ENCODE measurements at places on chromosomes 2 and 18.
A peak's percentile ranks its signal among the peaks of the same experiment; 100 is the strongest.

DNA sequence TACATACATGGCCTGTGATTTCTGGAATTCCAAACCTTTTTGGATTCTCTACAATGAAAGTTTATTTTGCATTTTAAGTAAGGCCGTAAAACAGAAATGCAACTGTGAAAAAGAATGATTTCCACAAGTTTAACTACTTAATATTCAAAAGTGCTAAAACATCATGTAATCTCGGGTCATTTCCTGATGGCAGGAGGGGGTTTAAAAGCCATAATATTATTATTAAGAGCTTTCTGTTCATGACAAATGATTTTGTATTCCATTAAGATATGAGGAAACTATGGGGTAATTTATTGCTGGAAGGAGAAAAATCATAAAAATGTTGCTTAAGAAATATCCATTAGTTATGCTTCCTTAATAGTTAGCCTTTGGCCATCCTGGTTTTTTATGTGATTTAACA, 65.7 kb downstream of the COL4A3 start:
- H3K4me3 ChIP-seq, result no peak overlapping the region
- no peaks in the 10 kb centered on the region for H3K27me3 ChIP-seq
- DNase-seq, result no peak
- H3K4me1 ChIP-seq, result peaks cover 3% of the 10 kb centered on the region
- no peaks in the 10 kb centered on the region for H3K36me3 ChIP-seq

- no peak overlapping the region for H3K4me3 ChIP-seq
- peaks cover 69% of the 10 kb centered on the region for H3K36me3 ChIP-seq
- H3K27ac ChIP-seq, result no peak overlapping the region
These were observed 17.5 kb downstream of the AFG3L2 start for GRCh38 chr18:12359515-12359927.

DNA sequence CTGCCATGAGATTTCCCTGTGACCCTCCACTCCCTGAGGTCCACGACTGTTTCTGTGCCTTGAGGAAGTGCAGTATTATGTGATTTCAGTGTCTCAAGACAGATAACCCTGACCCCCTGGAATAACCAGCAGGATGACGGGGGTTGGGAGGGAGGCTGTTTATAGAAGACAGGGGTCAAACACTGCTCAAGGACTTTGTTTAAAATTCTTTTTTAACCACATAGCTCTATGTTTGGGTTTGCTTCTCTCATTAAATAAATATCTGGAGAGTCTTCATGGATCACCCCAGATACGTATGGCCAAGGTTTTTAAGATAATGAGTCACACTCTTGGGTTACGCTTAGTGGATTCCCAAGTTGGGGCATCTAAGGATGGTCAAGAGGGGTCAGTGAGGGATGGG, 523.8 kb upstream of the TNP1 start:
- H3K4me3 ChIP-seq, result no peak overlapping the region
- DNase-seq, result no peak
- no peak overlapping the region for H3K27ac ChIP-seq
- H3K4me1 ChIP-seq, result peaks cover 5% of the 10 kb centered on the region
- H3K36me3 ChIP-seq, result no peaks in the 10 kb centered on the region
- H3K27me3 ChIP-seq, result no peaks in the 10 kb centered on the region

GRCh38 chr2:224142397-224143312, 103.6 kb upstream of the SERPINE2 start:
- no peaks in the 10 kb centered on the region for H3K27me3 ChIP-seq
- no peaks in the 10 kb centered on the region for H3K36me3 ChIP-seq
- no peaks in the 10 kb centered on the region for H3K4me1 ChIP-seq
- no peak overlapping the region for H3K27ac ChIP-seq
- H3K4me3 ChIP-seq, result no peak overlapping the region
- peak; percentile 54 for DNase-seq

GRCh38 chr2:20499387-20499786, 52.5 kb downstream of the RHOB start:
- H3K27ac ChIP-seq, result no peak overlapping the region
- no peaks in the 10 kb centered on the region for H3K36me3 ChIP-seq
- peaks cover 2% of the 10 kb centered on the region for H3K27me3 ChIP-seq

- H3K4me1 ChIP-seq, result peaks cover 13% of the 10 kb centered on the region
- H3K36me3 ChIP-seq, result peaks cover 44% of the 10 kb centered on the region
- no peaks in the 10 kb centered on the region for H3K27me3 ChIP-seq
- peak overlapping the region; percentile 89 for H3K4me3 ChIP-seq
- H3K27ac ChIP-seq, result peak overlapping the region; percentile 97
These were observed 606 bp downstream of the AGBL5 start for GRCh38 chr2:27051902-27052645.

DNA sequence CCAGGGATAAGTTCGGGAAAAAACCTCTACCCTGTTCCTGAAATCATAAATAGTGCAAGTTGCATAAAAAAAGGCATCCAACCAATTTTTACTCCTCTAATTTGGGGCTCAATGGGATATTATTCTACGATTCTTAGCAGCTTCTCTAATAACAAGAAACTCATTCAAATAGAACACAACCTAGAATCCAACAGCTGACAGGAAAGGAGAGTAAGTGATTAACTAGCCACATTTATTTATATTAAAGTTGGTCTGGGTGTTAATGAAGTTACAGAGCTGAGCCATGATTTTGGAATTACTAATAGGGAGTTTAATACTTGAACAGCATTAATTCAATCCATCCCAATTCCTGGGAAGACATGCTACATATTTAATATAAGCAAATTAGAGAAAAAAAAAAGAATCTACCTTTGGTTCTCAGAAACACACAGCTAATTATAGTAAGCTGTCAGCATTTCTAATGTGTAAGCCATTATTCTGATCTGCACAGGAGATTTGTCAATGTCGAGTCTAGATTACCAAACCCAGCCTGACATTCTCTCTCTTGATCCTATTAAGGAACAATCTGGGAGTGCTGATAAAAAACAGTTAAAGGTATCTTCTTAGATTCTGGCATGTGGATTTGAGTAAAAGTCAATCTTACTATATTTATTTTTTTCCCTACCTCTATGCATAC, 267.7 kb downstream of the NBAS start:
- no peak overlapping the region for H3K4me3 ChIP-seq
- H3K27ac ChIP-seq, result no peak overlapping the region
- DNase-seq, result no peak
- no peaks in the 10 kb centered on the region for H3K27me3 ChIP-seq
- no peaks in the 10 kb centered on the region for H3K4me1 ChIP-seq
- H3K36me3 ChIP-seq, result peaks cover 15% of the 10 kb centered on the region

DNA sequence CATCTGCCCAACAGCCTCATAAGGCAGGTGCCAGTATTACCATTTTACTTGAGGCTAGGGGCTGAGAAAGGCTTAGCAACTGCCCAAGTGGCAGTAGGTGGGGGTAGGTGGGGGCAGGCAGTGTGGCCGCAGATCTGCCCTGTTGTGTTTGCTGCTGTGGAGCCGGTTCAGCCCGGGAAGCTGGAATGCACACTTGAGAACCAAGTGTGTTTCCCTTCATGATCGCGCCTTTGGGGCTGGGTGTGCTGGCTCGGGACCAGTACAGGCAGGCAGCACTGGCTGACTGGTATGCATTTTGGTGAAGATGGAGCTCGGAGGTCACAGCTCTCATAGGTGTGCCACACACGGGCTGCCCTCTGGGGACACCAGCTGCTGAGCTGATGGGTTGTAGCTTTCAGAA, 85.1 kb downstream of the CABLES1 start:
- H3K27ac ChIP-seq, result no peak overlapping the region
- H3K27me3 ChIP-seq, result no peaks in the 10 kb centered on the region
- H3K36me3 ChIP-seq, result peaks cover 5% of the 10 kb centered on the region
- no peak overlapping the region for H3K4me3 ChIP-seq

DNA sequence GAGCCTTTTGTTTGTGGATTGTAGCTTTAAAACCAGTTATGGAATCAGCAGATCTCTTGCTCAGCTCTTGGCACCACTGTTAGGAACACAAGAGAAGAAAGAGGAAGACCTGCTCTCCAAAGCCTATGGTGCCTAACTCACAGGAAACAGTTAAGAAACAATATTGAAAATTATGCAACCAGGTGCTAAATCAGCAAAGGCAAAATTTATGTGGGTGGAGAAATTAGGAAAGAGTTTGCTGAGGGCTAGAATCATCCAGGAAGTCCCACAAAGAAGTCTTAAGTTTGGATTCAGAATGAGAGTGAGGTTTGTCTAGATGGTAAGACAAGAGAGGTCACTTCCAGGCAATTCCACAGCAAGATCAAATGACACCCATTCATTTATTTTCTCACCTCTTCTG, 49.4 kb downstream of the AOX1 start:
- H3K36me3 ChIP-seq, result no peaks in the 10 kb centered on the region
- no peak overlapping the region for H3K27ac ChIP-seq
- no peaks in the 10 kb centered on the region for H3K27me3 ChIP-seq
- no peak overlapping the region for H3K4me3 ChIP-seq
- peak; percentile 30 for DNase-seq

GRCh38 chr2:196290136-196290535, 118.8 kb upstream of the STK17B start:
- no peak overlapping the region for H3K4me3 ChIP-seq
- DNase-seq, result no peak
- H3K27me3 ChIP-seq, result no peaks in the 10 kb centered on the region
- H3K36me3 ChIP-seq, result peaks cover 8% of the 10 kb centered on the region
- H3K4me1 ChIP-seq, result peaks cover 8% of the 10 kb centered on the region

GRCh38 chr2:190470256-190470826, 62.2 kb downstream of the MFSD6 start:
- DNase-seq, result peak; percentile 19
- H3K27me3 ChIP-seq, result no peaks in the 10 kb centered on the region
- peaks cover 24% of the 10 kb centered on the region for H3K4me1 ChIP-seq
- peak overlapping the region; percentile 89 for H3K27ac ChIP-seq
- no peak overlapping the region for H3K4me3 ChIP-seq

DNA sequence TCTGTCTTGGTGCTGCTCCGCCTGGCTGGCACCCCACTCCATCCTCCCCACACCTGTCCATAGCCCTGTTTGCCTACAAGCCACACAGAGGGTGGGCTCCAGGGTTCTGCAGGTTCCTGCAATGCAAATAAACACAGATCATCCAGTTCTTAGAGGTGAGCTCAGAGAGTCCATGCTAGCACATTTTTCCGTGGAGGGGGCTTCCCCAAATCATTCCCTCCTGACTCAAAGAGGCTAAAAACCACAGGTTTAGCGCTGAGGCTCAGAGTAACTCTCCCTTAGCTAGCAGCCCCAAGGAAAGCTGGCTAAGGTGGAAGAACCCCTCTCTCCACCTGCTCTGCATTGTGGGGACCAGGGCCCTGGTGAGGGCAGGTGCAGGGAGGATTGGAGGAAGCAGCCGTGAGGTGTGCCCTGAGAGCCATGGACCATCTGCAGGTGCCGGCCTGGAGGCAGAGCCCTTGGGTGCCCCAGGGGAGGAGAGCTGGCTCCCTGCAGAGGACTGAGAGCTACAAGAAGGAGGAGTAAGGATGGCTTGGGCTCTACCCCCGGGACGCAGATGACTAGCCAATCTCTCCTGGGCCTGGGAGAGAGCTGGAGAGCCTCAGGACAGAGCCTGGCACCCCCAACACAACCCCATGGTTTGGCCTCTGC, 23.8 kb upstream of the TEX44 start:
- DNase-seq, result no peak
- H3K4me3 ChIP-seq, result no peak overlapping the region
- H3K27me3 ChIP-seq, result no peaks in the 10 kb centered on the region
- H3K4me1 ChIP-seq, result no peaks in the 10 kb centered on the region
- H3K27ac ChIP-seq, result no peak overlapping the region

DNA sequence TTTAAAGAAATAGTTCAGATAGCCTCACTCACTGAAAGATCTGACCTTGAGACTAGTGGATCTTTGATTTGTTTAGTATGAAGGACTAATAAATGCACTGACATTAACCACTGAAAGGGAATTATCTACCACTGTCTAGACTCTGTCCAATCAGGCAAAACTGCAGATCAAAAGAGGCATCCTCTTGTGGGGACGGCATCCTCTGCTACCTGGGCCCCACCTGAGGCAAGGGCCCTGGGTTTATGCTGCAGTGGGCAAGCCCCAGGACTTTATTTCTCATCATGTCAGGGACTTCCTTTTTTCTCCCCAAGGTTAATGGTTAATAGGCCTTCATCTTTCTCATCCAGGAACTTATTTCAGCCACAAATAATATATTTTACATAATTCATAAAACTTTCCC, 32.2 kb downstream of the STAT1 start:
- H3K27me3 ChIP-seq, result no peaks in the 10 kb centered on the region
- H3K27ac ChIP-seq, result no peak overlapping the region
- peaks cover 6% of the 10 kb centered on the region for H3K4me1 ChIP-seq
- peaks cover 87% of the 10 kb centered on the region for H3K36me3 ChIP-seq
- no peak for DNase-seq
